ENCODE measurements at places on chromosomes 11 and 22.

DNA sequence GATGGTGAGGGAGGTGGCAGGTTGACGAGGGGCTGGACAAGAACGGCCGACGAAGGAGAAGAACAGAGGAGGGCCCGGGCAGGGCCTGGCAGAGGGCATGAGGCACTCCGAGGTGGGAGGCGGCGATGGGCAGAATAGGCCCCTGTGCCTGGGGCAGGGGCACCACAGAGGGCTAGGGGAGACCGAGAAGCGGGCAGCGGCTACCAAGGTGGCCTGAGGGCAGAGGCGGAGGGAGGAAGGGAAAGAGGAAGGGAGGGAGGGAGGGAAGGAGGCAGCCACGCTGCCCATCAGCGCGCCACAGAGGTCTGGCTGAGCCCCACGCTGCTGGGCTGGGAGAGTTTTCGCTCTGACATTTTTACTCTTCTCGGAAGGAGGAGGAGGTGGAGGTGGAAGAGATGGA, 11.3 kb downstream of the LSP1 start:
- DNase-seq = no peak

GRCh38 chr22:27804470-27805297, 3.1 kb upstream of the MN1 start:
- DNase-seq = peak; percentile 53

- no peak for DNase-seq
Measured at GRCh38 chr11:5269715-5270147, at the start of gene HBE1. Gene HBE1 (minus strand): TSS chr11:5269945. CDS start chr11:5269890, 55 bp downstream.

- no peak for DNase-seq
Measured at GRCh38 chr22:49206281-49206680, 621.4 kb downstream of the BRD1 start.
